ENCODE measurements at places on chromosomes 16 and 17. TPM values are rescaled to one million over a fixed set of nuclear protein-coding genes. Genes with fewer than 3 reads are reported as not detected.

Gene KRTAP4-6
- not detected for total RNA-seq

Gene NPIPA5
- total RNA-seq: 1.1 TPM

Gene PPP1R27
- 0.65 TPM for total RNA-seq

Gene LHX1
- 11.8 TPM for total RNA-seq

Gene SRP68
- 75.3 TPM for total RNA-seq

Gene TUBB3
- total RNA-seq: 360 TPM

Gene PRR35
- 0.09 TPM for total RNA-seq

DNA sequence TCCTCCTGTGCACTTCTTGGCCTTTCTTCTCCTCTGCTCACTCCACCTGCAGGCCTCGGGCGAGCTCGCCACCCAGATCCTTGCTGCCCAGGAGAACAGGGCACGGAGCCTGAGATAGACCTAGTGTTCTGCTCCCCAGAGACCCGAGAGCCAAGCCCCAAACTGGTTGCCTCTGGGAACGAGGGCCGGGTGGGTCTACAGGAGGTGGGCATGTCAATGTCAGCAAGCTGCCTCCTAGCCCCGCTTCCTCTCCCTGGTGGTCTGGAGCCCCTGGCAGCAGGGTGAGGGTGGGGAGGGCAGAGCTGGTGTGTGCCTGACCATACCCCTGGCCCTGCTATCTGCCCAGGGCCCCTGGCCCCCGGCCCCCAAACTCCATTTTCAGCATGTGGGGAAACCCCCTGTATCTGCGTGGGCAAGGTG lies 841 bp upstream of the NDRG4 start:
- peaks cover 27% of the 10 kb centered on the region for H3K4me1 ChIP-seq
- H3K36me3 ChIP-seq: no peaks in the 10 kb centered on the region
- no peaks in the 10 kb centered on the region for H3K27me3 ChIP-seq
- no peak for DNase-seq

DNA sequence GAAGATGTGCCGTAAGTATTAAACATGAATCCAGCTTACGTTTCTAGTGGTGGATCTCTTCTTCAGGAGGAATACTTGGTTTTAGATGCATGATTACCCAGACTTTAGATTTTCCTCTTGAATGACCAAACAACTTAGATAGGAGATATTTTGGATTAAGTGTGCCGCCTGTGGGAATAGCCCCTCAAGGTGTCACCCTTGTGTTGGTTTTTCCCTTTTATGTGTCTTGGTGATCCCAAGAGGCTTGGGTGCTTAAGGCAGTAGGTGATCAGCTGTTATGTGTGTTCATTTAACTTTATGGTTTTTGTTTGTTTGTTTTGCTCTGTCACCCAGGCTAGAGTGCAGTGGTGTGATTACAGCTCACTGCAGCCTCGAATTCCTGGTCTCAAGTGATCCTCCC lies 115.1 kb downstream of the PPM1E start:
- H3K4me3 ChIP-seq: no peak overlapping the region
- no peaks in the 10 kb centered on the region for H3K36me3 ChIP-seq
- no peak overlapping the region for H3K27ac ChIP-seq
- H3K27me3 ChIP-seq: no peaks in the 10 kb centered on the region

- no peaks in the 10 kb centered on the region for H3K27me3 ChIP-seq
- H3K27ac ChIP-seq: no peak overlapping the region
- H3K4me3 ChIP-seq: no peak overlapping the region
Measured at GRCh38 chr17:73336408-73337329, 24.9 kb upstream of the CDC42EP4 start.

- H3K36me3 ChIP-seq: no peaks in the 10 kb centered on the region
- DNase-seq: no peak
- H3K4me1 ChIP-seq: peaks cover 44% of the 10 kb centered on the region
- no peak overlapping the region for H3K4me3 ChIP-seq
- no peak overlapping the region for H3K27ac ChIP-seq
- H3K27me3 ChIP-seq: no peaks in the 10 kb centered on the region
Measured at GRCh38 chr17:46158323-46159296, 34.6 kb downstream of the KANSL1 start.

DNA sequence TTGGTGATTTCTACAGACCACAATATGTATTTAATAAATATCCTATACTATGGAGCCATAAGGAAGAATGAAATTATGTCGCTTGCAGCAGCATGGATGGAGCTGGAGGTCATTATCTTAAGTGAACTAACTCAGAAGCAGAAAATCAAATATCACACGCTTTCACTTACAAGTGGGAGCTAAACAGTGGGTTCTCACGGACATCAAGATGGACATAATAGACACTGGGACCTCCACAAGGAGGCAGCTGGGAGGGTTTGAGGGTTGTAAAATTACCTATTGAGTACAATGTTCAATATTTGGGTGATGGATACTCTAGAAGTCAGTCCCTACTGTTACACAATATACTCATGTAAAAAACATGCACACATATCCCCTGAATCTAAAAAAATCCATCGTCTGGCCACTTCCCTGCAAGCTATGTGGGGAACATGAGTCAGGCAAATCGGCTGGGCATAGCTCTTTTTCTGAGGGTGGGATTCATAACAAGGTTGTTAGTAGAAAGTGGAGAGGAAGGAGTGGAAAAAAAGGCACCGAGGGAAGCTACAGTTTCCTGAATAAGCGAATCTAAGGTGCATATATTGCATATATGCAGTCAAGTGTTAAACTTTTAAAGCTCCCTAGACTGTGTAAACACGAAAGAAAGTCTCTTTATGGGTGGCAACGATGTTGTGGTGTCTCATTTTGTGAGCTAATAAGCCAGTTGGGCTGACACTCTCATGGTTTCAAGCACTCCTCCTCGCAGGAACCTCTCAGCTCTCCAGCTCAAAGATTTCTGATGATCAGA lies 135.2 kb upstream of the CPHXL start:
- H3K4me1 ChIP-seq: no peaks in the 10 kb centered on the region
- no peak overlapping the region for H3K4me3 ChIP-seq
- no peak for DNase-seq
- H3K27ac ChIP-seq: no peak overlapping the region
- H3K36me3 ChIP-seq: no peaks in the 10 kb centered on the region

DNA sequence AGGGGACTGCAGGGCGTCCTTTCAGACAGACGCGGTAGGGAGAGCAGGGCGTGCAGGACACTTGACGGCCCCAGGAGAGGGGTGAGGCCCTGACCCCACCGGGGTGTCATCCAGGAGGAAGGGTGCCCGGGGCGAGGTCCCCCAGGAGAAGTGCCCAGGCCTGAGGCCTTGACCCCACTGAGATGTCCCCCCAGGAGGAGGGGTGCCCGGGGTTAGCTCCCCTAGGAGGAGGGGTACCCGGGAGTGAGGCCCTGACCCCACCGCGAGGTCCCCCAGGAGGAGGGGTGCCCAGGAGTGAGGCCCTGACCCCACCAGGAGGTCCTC lies 27.2 kb upstream of the METRNL start:
- peak overlapping the region; percentile 46 for H3K4me3 ChIP-seq
- no peaks in the 10 kb centered on the region for H3K27me3 ChIP-seq
- H3K27ac ChIP-seq: peak overlapping the region; percentile 60
- no peaks in the 10 kb centered on the region for H3K36me3 ChIP-seq
- DNase-seq: no peak

DNA sequence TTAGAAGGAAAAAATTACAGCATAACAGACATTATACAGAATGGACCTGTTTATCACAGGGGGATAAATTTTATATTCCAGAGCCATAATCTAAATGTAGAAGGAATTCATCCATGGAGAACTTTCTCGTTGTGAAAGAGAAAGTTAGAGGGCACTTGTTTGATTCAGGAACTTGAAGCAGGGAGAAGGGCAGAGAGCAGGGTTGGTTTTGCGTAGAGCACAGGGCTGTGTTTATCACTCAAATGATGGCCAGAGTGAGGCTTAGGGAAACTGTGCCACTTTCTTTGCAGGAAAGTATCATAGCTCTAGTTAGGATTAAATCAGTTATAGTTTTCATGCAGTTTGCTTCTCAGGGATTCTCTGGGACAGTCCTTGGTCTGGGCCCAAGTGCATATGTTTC lies 29.1 kb upstream of the MED13 start:
- H3K4me3 ChIP-seq: no peak overlapping the region
- H3K27ac ChIP-seq: peak overlapping the region; percentile 29
- no peak for DNase-seq
- no peaks in the 10 kb centered on the region for H3K36me3 ChIP-seq
- peaks cover 24% of the 10 kb centered on the region for H3K4me1 ChIP-seq
- no peaks in the 10 kb centered on the region for H3K27me3 ChIP-seq

- no peaks in the 10 kb centered on the region for H3K36me3 ChIP-seq
- H3K4me3 ChIP-seq: no peak overlapping the region
- H3K27me3 ChIP-seq: no peaks in the 10 kb centered on the region
- no peak overlapping the region for H3K27ac ChIP-seq
Measured at GRCh38 chr17:40935624-40936023, 1.8 kb downstream of the KRT23 start.
